ENCODE measurements at places on chromosomes 11 and 22.

DNA sequence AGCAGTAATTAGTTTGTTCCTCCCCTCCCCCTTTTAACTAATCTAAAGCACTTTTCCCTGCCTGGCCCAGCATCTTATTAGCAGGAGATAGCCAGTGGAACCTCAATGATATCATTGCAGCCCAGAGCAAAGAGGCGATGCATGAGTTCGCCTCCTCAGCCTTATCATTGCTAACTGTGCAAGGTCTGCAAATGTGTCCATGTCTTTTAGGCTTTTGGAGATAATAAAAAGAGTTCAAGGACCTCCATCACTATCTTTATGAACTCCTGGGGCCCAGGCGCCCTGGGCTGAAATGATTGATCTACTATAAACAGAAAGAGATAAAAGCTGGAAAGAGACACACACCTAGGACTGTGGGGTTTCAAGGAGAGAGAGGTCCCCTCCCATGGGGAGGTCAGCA lies 124.2 kb upstream of the TBCEL start:
- no peak for DNase-seq

- no peak for DNase-seq
Observed at GRCh38 chr11:11821899-11822298, 19.9 kb upstream of the USP47 start.

GRCh38 chr11:77093987-77094840 lies 8.4 kb upstream of the OMP start:
- no peak for DNase-seq

GRCh38 chr11:71949034-71949433 lies 20.2 kb downstream of the RNF121 start:
- DNase-seq = no peak

GRCh38 chr11:845872-846495 lies 3.3 kb downstream of the TSPAN4 start:
- no peak for DNase-seq

GRCh38 chr11:8810540-8811301 lies 100.3 kb upstream of the AKIP1 start:
- no peak for DNase-seq

DNA sequence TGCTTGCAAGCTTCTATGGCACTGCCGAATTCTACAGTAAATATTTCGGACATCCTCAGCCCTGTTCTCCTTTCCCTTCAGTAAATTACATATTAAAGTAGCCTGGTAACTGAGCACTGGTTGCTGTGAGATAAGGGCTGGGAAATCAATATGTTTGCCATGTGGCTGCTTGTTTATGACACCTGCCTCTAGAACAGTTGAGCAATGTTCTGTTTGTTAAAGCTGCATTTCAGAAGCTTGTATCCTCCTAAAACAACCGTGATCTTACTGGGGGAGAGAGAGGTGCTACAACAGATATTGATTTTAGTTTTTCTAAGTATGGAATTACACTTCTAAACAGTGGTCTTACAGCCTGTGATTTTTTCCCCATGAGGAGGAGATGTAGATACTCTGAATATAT lies 39.4 kb downstream of the ZBTB16 start:
- no peak for DNase-seq

DNA sequence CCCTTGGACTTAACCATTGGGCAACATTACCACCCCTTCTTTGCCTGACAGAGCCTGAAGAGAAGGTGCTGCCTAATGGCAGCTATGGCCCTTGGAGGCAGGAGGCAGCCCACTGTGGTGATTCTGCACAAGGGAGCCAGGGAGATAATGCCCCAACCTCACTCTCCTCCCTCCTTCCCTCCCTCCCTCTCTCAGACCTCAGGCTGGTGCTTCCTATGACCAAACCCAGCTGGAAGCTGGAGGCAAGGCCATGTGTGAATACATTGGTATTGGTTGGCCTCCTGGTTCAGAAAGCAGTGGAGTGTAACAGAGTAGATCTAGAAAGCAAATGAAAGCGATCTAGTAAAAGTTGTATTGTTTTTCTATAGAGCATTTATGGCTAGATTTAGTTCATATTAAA lies 233.1 kb downstream of the CSNK2A3 start:
- DNase-seq = no peak

- DNase-seq = no peak
Observed at GRCh38 chr11:83061883-83062282, 9.8 kb downstream of the RAB30 start.

DNA sequence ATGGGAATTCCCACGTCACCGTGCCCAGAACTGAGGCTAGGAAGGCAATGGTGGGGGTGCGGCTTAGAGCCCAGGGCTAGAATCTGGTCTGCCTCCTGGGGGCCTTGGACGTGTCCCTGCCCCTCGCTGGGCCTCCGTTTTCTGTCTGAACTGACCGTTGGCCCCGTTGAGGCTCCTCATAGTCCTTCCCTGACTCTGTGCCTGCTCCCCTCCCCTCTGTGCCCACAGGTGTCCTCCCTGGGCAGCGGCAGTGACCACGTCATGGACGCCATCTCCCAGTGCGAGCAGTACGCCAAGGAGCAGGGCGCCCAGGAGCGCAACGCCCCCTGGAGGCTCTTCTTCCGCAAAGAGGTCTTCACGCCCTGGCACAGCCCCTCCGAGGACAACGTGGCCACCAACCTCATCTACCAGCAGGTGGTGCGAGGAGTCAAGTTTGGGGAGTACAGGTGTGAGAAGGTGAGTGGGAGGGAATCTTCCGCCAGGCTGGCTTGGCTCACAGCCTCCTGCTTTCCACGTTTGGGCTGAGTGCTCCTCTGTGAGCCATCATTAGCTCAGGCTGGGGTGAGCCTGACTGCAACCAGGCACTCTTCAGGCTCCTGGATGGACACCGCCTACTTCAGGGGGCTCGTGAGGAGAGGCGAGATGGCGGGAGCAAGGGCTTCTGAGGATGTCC lies 63.9 kb downstream of the MYO7A start:
- DNase-seq = no peak

Measured in stimulated activated CD8-positive, alpha-beta memory T cell treated with anti-CD3 and anti-CD28 coated beads, Interleukin-7, amount 100 ng/mL, for 1 hour (primary cell).